ENCODE measurements at places on chromosomes 12 and 14. TPM values are rescaled to one million over a fixed set of nuclear protein-coding genes. Genes with fewer than 3 reads are reported as not detected.

Gene SELPLG
- polyA plus RNA-seq: 23.6 TPM

Gene GRIP1
- polyA plus RNA-seq: 0.09 TPM

Gene IL23A
- 4.4 TPM for polyA plus RNA-seq

Gene FGD4
- polyA plus RNA-seq: 0.08 TPM

Gene IAPP
- not detected for polyA plus RNA-seq
